Mesothelial cell of epicardium (in vitro differentiated cells): ENCODE measurements at places on chromosomes 16 and 17. TPM values are rescaled to one million over a fixed set of nuclear protein-coding genes. Genes with fewer than 3 reads are reported as not detected.

The BCL6B gene
- 0.22 to 0.34 TPM in 2 of 3 replicates, not detected in the other for total RNA-seq

DNA sequence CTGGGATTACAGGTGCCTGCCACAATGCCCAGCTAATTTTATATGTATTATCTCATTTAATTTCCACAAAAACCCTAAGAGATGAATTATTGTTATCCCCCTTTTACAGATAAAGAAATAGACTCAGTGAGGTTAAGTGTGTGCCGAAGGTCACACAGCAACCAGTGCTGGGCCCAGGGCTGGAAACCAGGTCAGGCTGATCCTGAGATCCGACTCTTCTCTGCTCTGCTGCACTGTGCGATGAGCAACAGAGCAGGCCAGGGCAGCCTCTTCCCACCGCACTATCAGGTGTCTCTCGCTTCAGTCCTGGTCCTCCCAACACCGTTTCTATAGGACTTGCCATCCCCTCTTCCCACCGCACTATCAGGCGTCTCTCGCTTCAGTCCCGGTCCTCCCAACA, 24.8 kb downstream of the GINS3 start:
- H3K36me3 ChIP-seq: no peaks in the 10 kb centered on the region
- H3K4me3 ChIP-seq: no peak overlapping the region
- H3K4me1 ChIP-seq: no peaks in the 10 kb centered on the region
- H3K27me3 ChIP-seq: peaks cover 3% of the 10 kb centered on the region
- no peak for DNase-seq

DNA sequence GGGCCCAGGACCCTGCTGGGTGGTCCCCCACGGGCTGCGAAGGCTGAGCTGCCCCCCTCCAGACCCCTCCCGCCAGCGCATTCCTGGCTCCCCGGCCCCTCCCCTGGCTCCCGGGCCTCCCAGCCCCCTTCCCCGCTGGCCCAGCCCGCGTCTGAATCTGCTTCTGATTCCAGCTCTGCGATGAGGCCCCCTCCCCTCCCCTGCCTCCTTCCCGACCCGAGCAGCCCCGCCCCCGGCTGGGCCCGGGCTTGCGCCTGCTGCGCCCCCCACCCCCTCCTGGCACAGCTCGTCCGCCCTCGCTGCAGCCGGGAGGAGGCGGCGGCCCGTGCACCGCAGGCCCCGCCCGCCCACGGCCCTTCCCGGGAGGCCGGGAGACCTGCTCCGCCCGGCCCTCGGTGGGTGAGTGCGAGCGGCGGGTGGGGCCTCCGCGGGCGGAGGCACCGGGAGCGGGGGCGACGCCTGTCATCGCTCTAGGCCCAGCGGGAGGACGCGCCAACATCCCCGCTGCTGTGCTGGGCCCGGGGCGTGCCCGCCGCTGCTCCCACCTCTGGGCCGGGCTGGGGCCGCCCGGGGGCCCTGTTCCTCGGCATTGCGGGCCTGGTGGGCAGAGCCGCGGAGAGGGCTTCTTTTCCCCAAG, at the start of gene NTN3:
NTN3 (plus strand) TSS at position 282 of the 637 bp plus-strand sequence. CDS start 405 bp downstream, outside the sequence.
- DNase-seq: peak; percentile 78
- peak within 1 kb of the TSS; percentile 25 for H3K27ac ChIP-seq

GRCh38 chr16:75928295-75928694, 202.0 kb upstream of the CPHXL start:
- H3K27me3 ChIP-seq: peaks cover 2% of the 10 kb centered on the region
- H3K36me3 ChIP-seq: peaks cover 1% of the 10 kb centered on the region
- DNase-seq: no peak

The CDH13 gene
- 0.54 to 1.0 TPM (median 0.80 TPM) in 3 replicates for total RNA-seq

- no peak for DNase-seq
- no peaks in the 10 kb centered on the region for H3K27me3 ChIP-seq
- peak overlapping the region; percentile 74 for H3K27ac ChIP-seq
- peaks cover 10% of the 10 kb centered on the region for H3K4me1 ChIP-seq
These were observed 9.4 kb downstream of the CRYBA1 start for GRCh38 chr17:29255926-29256522.

DNA sequence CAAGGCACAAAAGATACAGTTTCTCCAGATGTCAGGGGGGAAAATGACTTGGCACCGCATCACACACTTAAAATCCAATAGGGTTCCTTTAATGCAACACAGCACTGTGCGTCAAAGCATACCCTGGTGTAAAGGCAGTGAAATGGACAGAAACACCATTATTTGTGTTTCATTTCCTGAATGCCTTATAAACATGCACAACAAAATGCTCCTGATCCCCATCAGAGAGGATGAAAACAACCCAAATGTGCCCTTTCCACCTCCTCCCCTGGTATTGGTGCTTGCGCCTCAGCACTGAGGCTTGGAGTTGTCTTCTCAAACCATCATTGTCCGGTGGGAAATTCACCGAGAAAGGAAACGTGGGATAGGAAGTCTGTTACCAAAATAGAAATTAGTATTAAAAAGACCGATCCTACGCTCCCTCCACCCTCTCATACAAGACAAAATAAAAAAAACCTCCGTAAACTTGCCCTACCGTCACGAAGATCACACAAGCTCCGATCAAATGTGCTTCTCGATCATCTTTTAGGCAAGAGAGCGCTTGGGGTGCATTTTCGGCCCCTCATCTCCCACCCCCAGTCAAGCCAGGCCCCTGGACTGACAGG, 722 bp downstream of the CDC27 start:
- peak overlapping the region; percentile 95 for H3K4me3 ChIP-seq
- H3K36me3 ChIP-seq: no peaks in the 10 kb centered on the region
- peak overlapping the region; percentile 98 for H3K27ac ChIP-seq
- H3K4me1 ChIP-seq: peaks cover 29% of the 10 kb centered on the region

DNA sequence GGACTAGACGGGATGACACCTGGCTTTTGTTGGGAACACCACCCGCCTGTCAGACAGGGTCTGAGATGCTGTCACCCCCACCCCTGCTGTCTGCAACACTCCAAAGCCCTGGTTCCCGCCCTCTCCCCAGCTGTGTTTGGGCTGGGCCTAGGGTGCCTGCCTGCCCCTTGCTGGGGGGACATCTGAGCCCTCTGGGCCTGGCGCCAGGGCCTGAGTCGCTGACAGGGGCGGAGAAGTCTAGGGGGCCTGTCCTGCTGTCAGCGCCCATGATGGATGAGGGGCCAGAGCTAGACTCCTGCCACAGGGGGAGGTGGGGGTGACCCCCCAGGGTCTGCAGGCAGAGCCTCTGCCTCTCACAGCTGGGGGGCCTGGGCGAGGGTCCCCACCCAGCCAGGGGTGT, 7.6 kb upstream of the PKMYT1 start:
- no peaks in the 10 kb centered on the region for H3K36me3 ChIP-seq
- H3K27me3 ChIP-seq: peaks cover 2% of the 10 kb centered on the region
- no peak for DNase-seq
- H3K4me3 ChIP-seq: no peak overlapping the region

- peaks cover 15% of the 10 kb centered on the region for H3K36me3 ChIP-seq
- peaks cover 15% of the 10 kb centered on the region for H3K4me1 ChIP-seq
- no peak for DNase-seq
- H3K27me3 ChIP-seq: no peaks in the 10 kb centered on the region
- H3K27ac ChIP-seq: no peak overlapping the region
These were observed 17.0 kb upstream of the RAB11FIP4 start for GRCh38 chr17:31374503-31374902.

DNA sequence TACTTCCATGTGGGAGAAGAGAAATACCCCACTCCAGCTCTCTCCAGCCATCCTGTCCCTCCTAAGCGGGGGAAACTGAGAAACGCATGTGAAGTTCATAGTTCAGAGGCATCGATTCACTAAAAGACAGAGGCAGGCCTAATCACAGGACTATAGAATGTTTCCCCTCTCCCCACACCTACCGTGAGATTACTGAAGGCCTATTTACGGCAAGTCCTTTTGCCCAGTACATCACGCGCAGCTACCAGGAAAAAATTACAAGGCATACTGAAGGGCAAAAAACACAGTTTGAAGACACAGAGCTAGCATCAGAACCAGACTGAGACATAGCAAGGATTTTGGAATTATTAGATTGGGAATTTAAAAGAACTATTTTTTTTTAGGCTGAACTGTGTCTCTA, 29.1 kb upstream of the IRX5 start:
- H3K4me1 ChIP-seq: no peaks in the 10 kb centered on the region
- peaks cover 27% of the 10 kb centered on the region for H3K36me3 ChIP-seq
- DNase-seq: no peak
- H3K27me3 ChIP-seq: no peaks in the 10 kb centered on the region
- H3K4me3 ChIP-seq: no peak overlapping the region

The ZNF668 gene
- 11.8 to 14.1 TPM (median 12.8 TPM) in 3 replicates for total RNA-seq

DNA sequence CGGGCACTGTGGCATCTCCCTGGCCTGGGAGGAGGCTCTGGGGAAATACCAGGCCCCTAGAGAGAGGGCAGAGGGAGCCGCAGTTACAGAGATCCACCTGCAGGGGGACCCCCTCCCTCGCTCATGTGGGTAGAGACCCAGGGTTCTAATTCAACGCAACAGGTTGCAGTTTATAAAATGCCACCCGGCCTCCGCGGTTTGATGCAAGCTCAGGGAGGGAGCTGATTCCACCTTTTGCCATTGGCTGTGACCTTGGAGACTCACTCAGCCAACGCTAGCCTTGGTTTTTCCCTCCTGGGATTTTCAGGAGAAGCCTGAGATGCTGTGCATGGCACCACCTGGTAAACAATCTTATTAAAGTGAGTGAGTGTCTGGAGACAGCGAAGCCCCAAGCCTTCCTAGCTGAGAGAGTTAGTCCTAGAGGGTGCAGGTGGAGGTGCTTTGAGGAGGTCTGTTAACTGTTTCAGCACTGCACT, 12.1 kb downstream of the TTLL6 start:
- peaks cover 3% of the 10 kb centered on the region for H3K4me1 ChIP-seq
- H3K27ac ChIP-seq: no peak overlapping the region
- peaks cover 36% of the 10 kb centered on the region for H3K27me3 ChIP-seq
- H3K36me3 ChIP-seq: no peaks in the 10 kb centered on the region

The MMP2 gene
- 383 to 396 TPM (median 385 TPM) in 3 replicates for total RNA-seq

The DHRS7C gene
- total RNA-seq: not detected in 3 replicates

DNA sequence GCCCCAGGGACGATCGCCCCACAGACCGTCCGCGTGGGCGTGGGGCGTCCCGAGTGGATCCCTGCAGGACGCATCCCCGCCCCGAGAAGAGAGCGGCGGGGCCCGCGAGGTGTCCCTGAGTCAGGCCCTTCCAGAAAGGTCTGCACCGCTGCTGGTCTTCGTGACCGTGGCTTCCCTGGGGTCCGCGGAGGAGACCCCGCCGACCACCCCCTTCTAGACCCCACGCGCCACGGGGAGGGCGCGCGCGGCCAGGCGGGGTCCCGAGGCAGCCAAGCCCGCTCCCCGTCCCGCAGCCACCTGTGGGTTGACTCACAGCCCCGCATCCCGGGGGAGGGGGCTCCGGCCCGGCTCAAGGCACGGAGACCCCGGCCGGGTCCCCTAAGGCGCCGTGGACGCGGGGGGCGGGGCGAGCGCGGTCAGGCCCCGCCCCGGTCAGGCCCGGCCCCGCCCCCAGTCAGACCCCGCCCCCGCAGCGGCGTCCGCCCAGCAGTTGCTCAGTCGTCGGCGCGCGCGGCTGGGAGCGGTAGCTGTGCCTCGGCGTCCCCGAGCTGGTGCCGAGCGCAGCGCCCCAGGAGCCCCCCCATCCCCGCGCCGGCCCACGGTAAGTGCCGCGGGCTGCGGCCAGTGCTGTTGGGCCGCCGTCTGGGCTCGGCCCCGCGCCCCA, at the start of gene BAIAP3:
BAIAP3 (plus strand) TSS at position 497 of the 664 bp plus-strand sequence. CDS start 4,905 bp downstream, outside the sequence.
- no peak within 1 kb of the TSS for H3K27ac ChIP-seq
- H3K27me3 ChIP-seq: peaks cover 68% of the 10 kb centered on the region
- no peaks in the 10 kb centered on the region for H3K36me3 ChIP-seq
- no peak for DNase-seq

- no peak for DNase-seq
- H3K27ac ChIP-seq: peak overlapping the region; percentile 87
- H3K4me3 ChIP-seq: no peak overlapping the region
These were observed 24.5 kb downstream of the UNK start for GRCh38 chr17:75808905-75809621.

The PRAC1 gene
- 14.0 to 16.8 TPM (median 15.2 TPM) in 3 replicates for total RNA-seq

DNA sequence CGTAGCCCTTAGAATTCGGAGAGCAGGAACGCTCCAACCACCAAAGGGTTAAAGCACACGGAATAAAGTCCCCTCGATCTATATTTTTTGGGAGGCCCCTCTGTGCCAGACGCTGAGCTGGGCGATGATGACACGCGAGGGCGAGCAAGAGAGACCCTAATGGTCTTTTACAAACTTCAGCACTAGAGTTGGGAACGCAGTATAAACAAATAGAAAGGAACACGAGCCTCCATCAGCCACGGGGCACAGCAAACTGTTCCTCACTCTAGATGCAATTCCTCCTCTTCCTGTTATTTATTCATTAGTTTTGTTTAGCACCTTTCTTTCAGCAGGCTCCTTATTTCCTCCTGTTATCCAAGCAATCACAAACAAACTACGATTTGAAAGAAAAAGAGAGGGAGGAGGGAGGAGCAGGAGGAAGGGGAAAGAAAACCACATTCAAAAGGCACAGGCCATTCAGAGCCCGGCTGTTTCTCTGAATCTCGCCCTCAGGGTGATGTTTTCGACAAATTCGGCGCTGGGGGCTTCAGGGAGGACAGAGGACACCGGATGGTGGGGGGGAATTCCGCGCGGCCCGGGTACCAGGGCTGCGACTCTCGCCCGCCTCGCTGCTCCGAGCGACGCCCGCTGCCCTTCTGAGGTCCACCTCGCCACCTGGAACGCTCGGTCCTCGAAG, 1.6 kb downstream of the TOX3 start:
- peaks cover 89% of the 10 kb centered on the region for H3K27me3 ChIP-seq
- no peak for DNase-seq
- no peaks in the 10 kb centered on the region for H3K36me3 ChIP-seq
- peak overlapping the region; percentile 65 for H3K4me3 ChIP-seq

The BRIP1 gene
- total RNA-seq: 12.3 to 13.3 TPM (median 12.8 TPM) in 3 replicates

- peak within 1 kb of the TSS; percentile 96 for H3K4me3 ChIP-seq
- H3K4me1 ChIP-seq: peaks cover 37% of the 10 kb centered on the region
- H3K36me3 ChIP-seq: no peaks in the 10 kb centered on the region
- peak; percentile 94 for DNase-seq
These were observed at the start of gene SMARCD2 for GRCh38 chr17:63842540-63843386. Gene SMARCD2, minus strand, starts transcription at chr17:63842685. Its CDS starts 11 bp downstream, at chr17:63842674.

The SPATA32 gene
- total RNA-seq: not detected in 3 replicates
